ENCODE measurements at places on chromosomes 1 and 21.
A peak's percentile ranks its signal among the peaks of the same experiment; 100 is the strongest.

DNA sequence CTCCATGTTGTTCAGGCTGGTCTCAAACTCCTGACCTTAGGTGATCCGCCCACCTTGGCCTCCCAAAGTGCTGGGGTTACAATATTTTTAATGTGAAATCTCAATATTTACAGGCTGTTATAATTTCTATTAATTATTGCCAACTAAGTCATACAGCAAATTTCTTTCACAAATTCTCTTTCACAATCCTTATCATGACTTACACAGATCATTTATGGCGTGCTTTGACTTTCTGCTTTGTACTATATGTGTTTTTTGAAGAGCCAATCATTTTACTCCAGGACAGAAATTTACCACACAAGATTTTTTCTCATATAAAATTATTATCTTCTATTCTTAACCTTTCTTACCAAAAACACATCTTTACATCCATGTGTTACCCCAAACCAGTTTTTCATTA, 1729.9 kb downstream of the NCAM2 start:
- no peaks in the 10 kb centered on the region for H3K27me3 ChIP-seq
- no peak overlapping the region for H3K27ac ChIP-seq
- H3K4me3 ChIP-seq = no peak overlapping the region
- no peaks in the 10 kb centered on the region for H3K4me1 ChIP-seq
- DNase-seq = no peak

DNA sequence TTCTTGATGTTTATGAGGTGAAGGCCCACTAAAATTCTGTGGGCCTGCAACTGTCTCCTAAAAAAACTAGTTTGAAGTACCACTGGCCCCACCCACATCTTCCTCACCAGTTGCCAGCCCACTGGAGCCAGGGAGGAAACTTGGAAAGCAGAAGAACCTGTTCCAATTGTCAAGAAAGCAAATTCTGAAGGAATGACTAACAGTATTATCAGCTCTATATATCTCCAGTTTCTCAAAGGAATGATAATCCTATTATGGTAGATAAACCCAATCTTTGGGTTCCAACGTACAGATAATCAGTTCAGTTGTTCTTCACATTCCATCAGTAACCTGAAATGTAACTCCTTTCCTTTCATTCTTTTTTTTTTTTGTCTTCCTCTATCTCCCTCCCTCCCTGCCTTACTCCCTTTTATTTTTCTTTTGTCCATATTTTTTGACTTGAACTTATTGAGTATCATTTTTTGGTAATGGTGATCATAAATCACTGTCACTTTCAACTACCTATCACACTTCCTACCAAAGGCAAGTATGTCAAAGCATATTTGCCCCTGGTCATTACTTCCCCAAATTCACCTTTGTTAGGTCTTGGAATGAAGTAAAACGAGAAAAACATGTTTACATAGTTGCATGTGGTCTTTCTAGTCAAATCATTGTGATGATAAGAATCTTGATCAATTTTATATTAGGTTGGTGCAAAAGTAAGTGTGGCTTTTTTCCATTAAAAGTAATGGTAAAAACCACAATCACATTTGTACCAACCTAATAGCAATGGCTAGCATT, 943.4 kb downstream of the TTLL7 start:
- no peak overlapping the region for H3K27ac ChIP-seq
- no peaks in the 10 kb centered on the region for H3K27me3 ChIP-seq
- H3K4me1 ChIP-seq = no peaks in the 10 kb centered on the region
- H3K36me3 ChIP-seq = no peaks in the 10 kb centered on the region
- H3K4me3 ChIP-seq = no peak overlapping the region

DNA sequence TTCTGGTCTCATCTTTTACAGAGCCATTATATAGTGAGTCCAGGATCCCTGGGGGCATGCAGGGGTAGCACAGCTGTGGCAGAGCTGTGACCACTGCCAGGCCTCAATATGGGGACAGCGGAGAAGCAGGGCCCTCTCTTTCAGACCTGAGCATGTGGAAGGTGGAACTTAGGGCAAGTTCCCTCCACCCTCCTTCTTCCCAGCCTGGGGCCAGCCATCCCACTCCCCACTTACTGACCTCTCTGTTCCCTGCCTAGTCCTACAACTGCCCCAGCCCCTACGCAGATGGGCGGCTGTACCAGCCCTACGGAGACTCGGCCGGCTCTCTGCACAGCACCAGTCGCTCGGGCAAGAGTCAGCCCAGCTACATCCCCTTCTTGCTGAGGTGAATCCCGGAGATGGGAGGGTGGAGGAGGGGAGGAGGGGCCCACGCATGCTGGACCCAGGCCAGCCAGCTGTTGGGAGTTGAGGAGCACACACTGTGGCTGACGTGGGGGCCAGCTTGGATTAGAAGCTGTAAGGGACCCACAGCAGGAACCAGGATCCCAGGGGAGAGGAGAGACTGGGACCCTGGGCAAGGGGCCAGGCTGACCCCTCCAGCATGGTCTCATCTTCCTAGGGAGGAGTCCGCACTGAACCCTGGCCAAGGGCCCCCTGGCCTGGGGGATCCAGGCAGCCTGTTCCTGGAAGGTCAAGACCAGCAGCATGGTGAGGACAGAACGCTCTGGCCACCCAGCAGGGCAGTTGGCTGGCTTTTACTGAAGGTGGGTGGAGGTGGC, 10.7 kb downstream of the PSRC1 start:
- H3K36me3 ChIP-seq = no peaks in the 10 kb centered on the region
- H3K4me1 ChIP-seq = peaks cover 8% of the 10 kb centered on the region
- no peak for DNase-seq
- no peak overlapping the region for H3K4me3 ChIP-seq
- no peak overlapping the region for H3K27ac ChIP-seq

DNA sequence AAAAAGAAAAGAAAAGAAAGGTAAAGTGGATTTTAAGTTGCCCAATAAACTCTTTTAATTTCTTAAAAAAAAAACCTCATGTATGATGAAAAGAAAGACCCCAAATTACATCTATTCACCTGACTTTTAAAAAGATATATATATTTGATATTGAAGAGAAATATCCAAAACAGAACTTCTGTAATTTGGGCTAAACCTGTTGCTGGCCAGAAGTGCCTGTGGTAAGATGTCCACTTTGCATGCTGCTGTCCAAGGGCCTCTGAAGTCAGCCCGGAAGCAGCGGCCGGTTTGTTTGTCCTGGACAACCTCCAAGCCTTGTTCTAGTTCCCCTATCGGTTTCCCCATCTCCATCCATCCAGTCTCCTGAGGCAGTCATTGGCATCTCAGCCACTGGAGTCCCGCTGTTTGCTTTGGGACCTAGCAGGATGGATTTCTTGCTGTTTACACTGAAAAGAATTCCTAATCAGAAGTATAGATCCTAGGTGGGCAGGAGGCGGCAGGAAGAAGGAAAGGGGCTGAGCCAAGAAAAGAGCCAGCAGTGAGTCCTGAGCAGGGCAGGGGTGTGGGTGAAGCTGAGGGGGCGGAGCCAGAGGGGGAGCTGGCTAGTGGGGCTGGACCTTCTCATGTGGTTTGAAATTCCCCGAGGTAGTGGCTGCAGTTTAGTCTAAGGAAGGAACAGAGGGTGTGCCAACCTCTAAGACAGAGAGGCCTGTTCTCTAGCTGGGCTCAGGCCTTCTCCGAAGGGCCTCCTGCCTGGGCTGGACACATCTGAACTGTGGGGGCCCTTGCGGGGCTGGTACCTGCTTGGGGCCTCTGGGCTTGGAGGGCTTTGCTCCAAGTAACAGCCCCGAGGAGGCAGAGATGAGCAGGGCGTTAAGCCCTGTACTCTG, 3.3 kb downstream of the NCMAP start:
- DNase-seq = peak; percentile 80
- H3K36me3 ChIP-seq = no peaks in the 10 kb centered on the region
- H3K27ac ChIP-seq = no peak overlapping the region
- no peaks in the 10 kb centered on the region for H3K4me1 ChIP-seq
- peaks cover 17% of the 10 kb centered on the region for H3K27me3 ChIP-seq

GRCh38 chr1:152962876-152963415, 7.5 kb upstream of the SPRR4 start:
- no peak for DNase-seq
- no peak overlapping the region for H3K27ac ChIP-seq
- no peaks in the 10 kb centered on the region for H3K4me1 ChIP-seq
- H3K27me3 ChIP-seq = no peaks in the 10 kb centered on the region

DNA sequence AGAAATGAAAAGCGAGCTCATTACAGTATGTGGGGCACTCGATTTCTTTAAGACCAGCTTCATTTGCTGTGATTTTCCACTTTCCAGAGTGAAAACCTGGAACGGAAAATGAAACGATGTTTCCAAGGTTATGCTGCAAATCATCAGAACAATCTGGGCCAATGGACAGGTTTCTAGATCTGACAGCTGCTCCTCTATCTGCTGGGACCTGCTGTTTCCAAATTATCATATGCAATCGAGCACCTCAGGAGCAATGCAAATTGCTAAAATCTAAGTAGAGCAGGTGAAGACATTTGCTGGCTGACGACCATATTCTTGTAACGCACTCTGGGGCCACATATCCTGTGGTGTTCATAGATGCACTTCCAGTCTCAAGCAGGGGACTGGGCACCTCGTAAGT, 39.7 kb upstream of the TIAM1 start:
- no peak for DNase-seq
- no peaks in the 10 kb centered on the region for H3K36me3 ChIP-seq
- H3K4me3 ChIP-seq = no peak overlapping the region
- no peak overlapping the region for H3K27ac ChIP-seq
- H3K4me1 ChIP-seq = no peaks in the 10 kb centered on the region
- no peaks in the 10 kb centered on the region for H3K27me3 ChIP-seq

DNA sequence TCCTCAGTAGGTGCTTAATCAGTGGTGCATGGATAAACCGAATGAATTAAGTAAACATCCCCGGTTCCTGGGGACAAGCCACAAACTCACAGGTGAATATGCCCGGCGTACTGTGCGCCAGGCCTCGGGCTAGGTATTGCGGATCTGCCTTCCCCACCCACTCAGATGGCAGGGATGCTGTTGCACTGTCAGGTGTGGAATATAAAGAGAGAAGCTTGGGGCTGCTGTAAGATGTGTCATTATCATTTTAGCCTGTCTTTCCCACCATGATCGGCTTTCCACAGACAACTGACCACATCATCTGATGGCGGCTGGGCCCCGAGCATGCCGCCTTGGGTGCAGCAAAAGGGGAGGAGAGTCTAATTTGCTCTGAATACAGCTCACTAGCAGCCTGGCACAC, 45.4 kb upstream of the LRP8 start:
- no peak for DNase-seq
- H3K27ac ChIP-seq = no peak overlapping the region
- no peaks in the 10 kb centered on the region for H3K4me1 ChIP-seq
- no peaks in the 10 kb centered on the region for H3K36me3 ChIP-seq
- H3K4me3 ChIP-seq = no peak overlapping the region
- H3K27me3 ChIP-seq = peaks cover 4% of the 10 kb centered on the region

- no peaks in the 10 kb centered on the region for H3K4me1 ChIP-seq
- peak; percentile 39 for DNase-seq
- H3K27me3 ChIP-seq = no peaks in the 10 kb centered on the region
- peaks cover 10% of the 10 kb centered on the region for H3K36me3 ChIP-seq
Observed at GRCh38 chr1:46364612-46365011, 24.0 kb downstream of the NSUN4 start.

GRCh38 chr1:160827418-160827817, 31.4 kb downstream of the LY9 start:
- no peaks in the 10 kb centered on the region for H3K27me3 ChIP-seq
- no peaks in the 10 kb centered on the region for H3K36me3 ChIP-seq
- H3K27ac ChIP-seq = no peak overlapping the region
- no peak overlapping the region for H3K4me3 ChIP-seq

DNA sequence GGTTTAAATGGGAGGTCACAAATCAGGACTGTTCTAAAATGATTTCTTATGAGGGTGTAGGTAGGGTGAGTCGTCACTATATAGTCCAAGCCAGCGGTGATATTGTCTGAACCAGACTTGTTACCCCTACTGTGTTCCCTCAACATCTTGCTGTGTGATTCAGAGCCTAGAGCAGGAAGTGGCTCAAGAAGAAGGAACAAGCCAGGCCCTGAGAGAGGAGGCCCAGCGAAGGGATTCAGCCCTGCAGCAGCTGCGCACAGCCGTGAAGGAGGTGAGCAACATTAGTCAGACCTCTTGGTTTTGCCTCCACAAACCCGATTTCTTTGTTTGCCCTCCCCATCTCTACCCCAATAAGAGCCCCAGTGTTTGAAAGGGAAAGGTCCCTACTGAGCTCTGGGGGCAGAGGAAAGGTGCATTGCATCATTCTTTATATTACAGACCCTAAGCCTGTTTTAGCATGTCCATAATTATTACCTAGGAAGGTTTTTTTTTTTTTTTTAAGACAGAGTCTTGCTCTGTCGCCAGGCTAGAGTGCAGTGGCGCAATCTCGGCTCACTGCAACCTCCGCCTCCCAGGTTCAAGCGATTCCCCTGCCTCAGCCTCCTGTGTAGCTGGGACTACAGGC, 5.0 kb upstream of the SH3BGRL3 start:
- no peak overlapping the region for H3K27ac ChIP-seq
- H3K36me3 ChIP-seq = peaks cover 2% of the 10 kb centered on the region
- H3K4me3 ChIP-seq = no peak overlapping the region
- H3K27me3 ChIP-seq = no peaks in the 10 kb centered on the region

DNA sequence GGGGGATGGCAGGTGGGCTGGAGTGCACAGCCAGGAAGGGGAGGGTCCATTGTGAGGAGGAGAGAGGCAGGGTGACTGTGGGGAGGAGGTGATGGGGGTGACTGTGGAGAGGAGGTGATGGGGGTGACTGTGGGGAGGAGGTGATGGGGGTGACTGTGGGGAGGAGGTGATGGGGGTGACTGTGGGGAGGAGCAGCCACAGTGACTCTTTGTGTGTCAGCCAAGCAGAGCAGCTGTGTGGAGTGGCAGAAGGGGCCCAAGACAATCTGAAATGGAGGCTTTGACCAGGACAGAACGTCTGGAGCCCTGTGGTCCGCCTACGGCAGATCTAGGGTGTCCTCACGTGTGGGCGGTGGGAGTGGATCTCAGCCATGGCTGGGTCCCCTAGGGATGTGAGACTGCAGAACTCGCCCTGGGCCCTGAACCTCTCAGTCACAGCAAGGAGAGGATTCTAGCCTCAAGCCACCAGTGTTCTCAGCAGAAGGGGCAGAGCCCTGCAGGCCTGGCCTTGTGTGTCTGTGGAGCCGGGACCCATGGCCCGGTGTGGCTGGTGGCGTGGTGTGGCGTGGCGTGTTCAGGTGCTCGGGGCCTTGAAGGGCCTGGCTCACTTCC, 81.5 kb downstream of the OBSCN start:
- no peaks in the 10 kb centered on the region for H3K27me3 ChIP-seq
- no peak overlapping the region for H3K4me3 ChIP-seq
- no peaks in the 10 kb centered on the region for H3K36me3 ChIP-seq

DNA sequence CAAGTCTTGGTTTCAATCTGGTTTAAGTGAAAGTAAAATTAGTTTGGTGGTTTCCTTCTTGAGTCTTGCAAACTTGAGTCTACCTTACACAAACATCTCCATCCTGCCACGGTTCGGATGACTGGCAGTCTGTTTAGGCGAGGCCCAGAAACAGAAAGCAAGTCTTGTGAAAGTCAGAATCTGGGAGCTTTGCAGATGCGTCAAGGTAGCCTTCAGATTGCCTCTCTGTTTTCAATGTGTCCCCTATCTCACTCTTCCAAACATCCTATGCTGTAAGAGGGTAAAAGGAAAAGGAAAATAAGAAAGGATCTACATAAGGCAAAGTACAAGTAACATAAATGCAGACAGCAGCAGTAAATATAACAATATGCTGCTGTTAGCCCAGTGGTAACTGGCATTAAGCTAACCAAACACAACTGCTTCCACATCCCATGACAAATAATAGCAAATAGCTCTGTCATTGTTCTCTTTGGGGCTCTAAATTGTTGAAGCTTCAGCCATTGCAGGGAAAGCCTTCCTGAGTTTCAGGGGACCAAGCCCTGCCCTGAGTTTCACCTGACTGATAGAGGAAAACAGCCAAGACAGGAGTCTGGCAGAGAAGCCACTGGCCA, 26.2 kb upstream of the C1orf105 start:
- H3K4me1 ChIP-seq = peaks cover 1% of the 10 kb centered on the region
- no peak overlapping the region for H3K27ac ChIP-seq
- H3K27me3 ChIP-seq = no peaks in the 10 kb centered on the region

- H3K27ac ChIP-seq = no peak overlapping the region
- H3K4me1 ChIP-seq = peaks cover 19% of the 10 kb centered on the region
- H3K4me3 ChIP-seq = no peak overlapping the region
Observed at GRCh38 chr1:178098262-178098661, 4.4 kb downstream of the RASAL2 start.

All from fibroblast of lung (primary cell).